OCI-LY7 (cell line): ENCODE measurements at places on chromosomes 7 and 10.

- DNase-seq = no peak
Measured at GRCh38 chr7:107687656-107688055, 27.0 kb downstream of the SLC26A4 start.

DNA sequence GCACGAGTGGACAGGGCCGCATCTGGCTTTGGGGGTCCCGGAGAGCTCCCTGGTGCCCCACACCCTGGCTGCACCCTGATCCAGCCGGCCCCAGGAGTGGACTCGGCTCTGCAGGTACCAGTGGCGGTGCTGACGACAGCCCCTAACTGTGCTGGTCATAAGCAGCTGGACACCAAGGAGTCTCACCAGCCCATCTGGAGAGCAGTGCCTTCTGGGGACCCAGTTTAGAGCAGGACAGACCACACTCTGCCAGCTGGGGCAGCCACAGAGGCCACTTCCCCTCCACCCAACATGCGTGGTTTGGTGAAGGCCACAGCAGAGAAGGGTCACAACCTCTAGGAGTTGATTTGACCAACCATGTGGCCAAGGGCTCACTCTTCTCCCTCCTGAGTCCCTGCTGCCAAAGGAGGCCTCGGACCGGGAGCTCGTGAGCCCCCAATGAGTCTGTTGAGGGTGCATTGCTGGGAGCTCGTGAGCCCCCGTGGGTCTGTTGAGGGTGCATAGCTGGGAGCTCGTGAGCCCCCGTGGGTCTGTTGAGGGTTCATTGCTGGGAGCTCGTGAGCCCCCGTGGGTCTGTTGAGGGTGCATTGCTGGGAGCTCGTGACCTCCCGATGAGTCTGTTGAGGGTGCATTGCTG lies 16.0 kb upstream of the INPP5A start:
- DNase-seq = no peak

GRCh38 chr10:34205452-34205851 lies 609.6 kb downstream of the PARD3 start:
- no peak for DNase-seq

- no peak for DNase-seq
Measured at GRCh38 chr10:98394851-98395440, 20.0 kb downstream of the PYROXD2 start.

- no peak for DNase-seq
Measured at GRCh38 chr7:101608772-101609713, 20.1 kb downstream of the MYL10 start.

DNA sequence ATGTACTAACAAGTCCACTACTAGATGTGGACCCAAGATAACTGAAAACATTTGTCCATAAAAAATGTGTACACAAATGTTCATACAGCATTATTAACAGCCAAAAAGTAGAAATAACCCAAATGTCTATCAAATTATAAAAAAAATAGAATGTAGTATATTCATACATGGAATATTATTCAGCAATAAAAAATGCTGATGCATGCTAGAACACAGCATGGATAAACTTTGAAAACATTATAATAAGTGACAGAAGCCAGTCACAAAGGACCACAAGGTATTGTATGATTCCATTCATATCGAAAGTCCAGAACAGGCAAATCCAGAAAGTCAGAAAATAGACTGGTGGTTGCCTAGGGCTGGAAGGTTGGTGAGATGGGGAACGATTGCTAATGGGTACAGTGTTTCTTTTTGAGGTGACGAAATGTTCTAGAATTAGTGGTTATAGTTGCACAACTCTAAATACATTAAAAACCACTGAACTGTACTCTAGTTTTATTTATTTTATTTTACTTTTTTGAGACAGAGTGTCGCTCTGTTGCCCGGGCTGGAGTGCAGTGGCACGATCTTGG lies 43.3 kb upstream of the ANLN start:
- DNase-seq = no peak

DNA sequence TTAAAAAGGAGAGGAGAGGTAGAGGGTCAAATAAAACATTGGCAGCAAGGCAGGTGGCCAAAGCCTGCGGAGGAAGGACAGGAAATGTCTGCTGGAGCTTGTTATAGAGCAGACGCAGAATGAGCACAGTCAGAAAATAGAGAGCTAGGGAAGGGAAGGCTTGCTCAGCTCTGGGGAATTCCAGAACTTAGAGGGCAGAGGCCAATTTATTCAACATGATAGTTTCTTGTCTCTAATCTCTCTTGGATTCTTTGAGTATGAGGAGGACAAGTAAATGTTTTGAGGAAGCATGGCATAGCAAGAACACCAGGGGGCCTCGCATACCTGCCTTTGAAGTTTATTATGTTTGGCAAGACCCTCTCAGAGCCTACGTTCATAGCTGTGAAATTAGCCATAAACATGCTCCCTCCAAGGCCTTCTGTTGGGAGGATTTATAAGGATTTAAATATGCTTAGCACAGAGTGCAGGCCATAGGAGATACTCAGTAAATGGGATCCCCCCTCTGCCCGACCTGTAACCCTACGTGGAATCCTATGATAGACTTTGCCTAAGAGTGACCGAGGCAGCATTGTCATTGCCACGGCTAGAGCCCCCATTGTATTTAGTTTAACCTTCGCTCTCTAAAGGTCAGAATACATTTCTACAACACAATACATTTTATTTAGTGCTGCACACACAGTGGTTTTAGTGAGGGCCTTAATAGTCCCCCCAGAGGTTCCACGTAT lies 293.9 kb downstream of the CCDC3 start:
- DNase-seq = peak; percentile 22

DNA sequence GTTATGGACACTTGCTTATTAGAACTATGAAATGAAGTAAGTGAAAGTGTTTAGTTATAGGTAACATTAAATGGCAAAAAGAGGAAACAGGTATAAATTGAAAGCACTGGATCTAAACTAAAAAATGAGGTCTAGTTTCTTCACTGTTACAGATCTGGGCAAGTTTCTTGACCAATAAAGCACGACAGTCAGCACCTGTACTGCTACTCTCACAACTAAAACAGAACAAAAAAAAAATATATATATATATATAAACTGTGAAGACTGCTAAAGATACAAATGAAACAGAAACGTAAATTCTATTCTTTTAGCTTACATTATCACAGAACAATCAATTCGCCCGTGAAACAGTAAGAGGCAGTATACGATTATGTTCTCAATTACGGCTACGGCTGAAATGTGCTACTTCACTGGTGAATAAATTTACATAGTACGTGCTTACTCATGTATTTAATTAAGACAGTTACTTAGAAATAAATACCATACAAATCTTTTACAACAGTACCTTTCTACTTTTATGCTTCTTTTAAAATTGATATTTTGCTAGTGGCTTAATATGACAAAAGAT lies 4.2 kb downstream of the AHR start:
- no peak for DNase-seq

DNA sequence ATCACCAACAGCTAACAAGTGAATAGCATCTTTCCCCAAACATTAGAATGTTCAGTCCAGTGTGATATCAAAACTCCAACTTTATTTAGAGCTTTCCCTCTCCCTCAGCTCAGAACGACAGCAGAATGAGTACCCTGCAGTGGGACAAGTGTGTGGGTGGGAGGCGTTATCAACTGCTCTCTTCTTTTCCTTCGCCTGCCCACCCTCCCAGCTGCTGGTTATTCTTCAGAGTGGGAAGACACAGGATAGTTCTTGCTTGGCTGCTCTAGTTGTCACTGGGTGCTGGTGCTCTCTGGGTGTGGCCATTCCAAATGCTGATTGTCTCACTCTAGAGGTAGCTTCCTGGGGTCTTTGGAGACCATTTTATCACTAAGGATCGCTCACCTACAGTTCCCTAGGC lies 13.7 kb upstream of the FAM241B start:
- DNase-seq = no peak

GRCh38 chr7:130180571-130181262 lies 24.5 kb downstream of the TMEM209 start:
- no peak for DNase-seq

GRCh38 chr10:113754125-113754524 lies 2.6 kb downstream of the PLEKHS1 start:
- DNase-seq = no peak

DNA sequence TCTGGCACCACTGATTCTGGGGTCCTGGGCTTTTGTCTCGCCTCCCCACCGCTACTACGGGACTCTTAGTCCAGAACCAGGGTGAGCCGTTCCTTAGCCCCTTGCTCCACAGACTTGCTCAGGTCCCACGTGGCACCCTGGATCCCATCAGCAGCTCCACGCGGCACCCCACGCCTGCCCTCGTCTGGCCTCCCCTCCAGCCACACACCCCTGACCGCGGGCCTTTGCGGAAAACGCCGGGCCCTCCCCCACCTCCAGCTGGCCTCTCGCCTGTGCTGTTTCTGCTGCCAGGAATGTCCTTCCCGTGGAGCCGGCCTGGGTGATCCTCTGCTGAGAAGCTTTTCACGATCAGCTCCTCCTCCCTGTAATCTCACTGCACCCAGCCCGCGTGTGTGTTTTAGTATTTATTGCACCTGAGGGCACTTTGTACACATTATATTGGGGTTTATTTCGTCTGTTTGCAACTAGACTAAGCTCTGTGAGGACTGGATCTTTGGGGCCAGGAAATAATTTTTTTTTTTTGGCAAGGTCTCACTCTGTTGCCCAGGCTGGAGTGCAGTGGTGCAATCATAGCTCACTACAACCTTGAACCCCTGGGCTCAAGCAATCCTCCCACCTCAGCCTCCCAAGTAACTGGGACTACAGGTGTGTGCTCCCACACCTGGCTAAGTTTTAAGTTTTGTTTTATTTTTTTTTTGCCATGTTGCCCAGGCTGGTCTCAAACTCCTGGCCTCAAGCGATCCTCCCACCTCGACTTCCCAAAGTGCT lies 10.5 kb upstream of the TTYH3 start:
- DNase-seq = no peak

GRCh38 chr7:111282626-111283025 lies 191.7 kb downstream of the LRRN3 start:
- no peak for DNase-seq

DNA sequence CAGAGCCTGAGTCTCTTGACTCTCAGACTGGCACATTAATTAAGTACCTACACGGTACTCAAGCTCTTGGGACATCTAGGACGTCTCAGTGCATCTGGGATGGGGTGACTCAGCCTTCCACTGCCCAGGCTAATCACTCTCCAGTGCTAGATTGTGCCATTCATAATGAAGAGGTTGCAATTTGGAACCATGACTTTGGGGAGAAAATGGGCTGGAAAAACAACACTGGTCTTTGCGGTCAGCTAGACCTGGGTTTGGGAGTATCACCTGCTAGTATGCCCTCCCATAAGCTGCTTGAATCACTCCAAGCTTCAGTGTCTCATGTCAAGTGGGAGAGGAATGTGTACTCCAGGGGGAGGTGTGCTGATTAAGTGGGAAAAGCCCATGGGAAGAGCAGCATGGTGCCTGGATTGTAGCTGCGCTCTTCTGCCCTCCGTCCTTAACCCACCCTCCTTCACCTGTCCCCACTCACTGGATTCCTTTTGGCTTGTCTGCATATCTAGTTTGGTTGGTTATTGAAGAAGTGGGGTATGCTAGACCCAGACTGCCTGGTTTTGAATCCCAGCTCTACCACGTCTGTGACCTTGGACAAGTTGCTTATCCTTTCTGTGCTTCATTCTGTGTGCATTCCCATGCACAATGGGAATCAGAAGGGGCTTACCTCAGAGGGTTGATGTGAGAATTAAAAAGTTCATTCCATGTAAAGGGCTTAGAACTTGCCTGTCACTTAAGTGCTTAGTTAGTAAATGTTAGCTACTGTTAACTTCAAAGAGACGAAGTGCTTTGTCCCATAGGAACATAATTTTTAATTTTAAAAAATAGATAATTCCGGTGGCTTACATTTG lies 3.8 kb downstream of the NFE2L3 start:
- DNase-seq = no peak

- no peak for DNase-seq
Measured at GRCh38 chr7:159031135-159031701, 113.4 kb downstream of the VIPR2 start.

DNA sequence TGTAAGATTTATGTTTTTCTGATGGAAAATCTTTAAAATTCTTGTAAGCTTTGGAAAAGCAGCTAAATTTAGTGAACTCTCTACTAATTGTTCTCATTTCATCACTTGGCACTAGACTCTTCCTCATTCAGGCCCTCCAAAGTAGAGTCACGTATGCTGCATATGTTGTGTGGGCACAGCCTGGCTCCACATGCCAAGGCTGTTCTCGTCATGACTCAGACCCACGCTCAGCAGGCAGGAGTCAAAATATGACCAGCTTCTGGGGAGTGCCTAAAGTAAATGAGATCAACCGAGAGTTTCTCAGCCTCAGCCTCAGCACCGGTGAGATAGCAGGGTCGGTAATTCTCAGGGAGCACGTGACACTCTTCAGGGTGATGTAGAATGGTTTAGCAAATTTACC lies 1672.9 kb downstream of the REEP3 start:
- DNase-seq = no peak

DNA sequence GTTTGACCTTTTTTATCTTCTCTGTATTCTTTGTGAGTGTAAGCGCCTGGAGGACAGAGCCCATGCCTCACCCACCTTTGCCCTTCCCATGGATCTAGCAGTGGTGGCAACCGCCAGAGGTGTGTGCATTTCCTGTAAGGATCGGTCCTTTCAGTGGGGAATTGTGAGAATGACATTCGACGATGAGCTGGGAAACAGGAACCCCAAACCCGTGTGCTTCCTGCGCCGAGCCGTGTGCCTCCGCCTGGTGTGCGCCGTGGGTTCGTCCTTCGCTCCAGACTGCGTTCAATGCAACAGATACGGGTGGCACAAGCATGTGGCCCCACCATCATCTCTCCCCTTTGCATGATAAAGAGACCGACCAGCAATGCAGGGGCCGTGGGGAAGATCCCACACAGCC lies 1.7 kb upstream of the DIP2C start:
- no peak for DNase-seq

- DNase-seq = no peak
Measured at GRCh38 chr7:129613016-129613337, 1.5 kb downstream of the NRF1 start.

DNA sequence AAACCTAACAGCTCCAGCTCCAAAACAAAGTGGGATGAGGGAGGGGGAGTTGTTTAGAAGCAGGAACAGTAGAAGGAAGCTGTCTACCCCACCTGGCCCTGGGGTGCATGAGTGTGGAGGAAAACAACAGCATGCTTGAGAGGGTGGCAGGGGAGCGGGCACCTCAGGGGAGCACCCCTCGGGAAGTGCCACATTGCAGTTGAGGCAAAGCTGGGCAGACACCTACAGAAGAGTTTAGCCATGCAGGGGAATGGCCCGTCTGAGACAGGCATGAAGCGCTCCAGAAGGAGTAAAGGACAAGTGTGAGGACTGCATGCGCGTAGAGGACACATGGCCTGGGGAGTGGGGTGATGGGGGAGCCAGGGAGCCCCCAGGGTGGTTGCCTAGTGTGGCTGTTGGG lies 18.1 kb downstream of the CHAT start:
- no peak for DNase-seq

GRCh38 chr7:155344270-155344617 lies 46.6 kb downstream of the INSIG1 start:
- no peak for DNase-seq

- no peak for DNase-seq
Measured at GRCh38 chr7:68461430-68461829, 1136.8 kb upstream of the AUTS2 start.
